ENCODE measurements at places on chromosomes 6 and 20. TPM values are rescaled to one million over a fixed set of nuclear protein-coding genes. Genes with fewer than 3 reads are reported as not detected.

LTA gene
- 8.8 TPM for total RNA-seq

DNAAF9 gene
- 7.7 TPM for total RNA-seq

C6orf132 gene
- total RNA-seq: 0.05 TPM

DEFB113 gene
- total RNA-seq: not detected

NDRG3 gene
- total RNA-seq: 27.5 TPM

C6orf52 gene
- not detected for total RNA-seq

TFAP2D gene
- not detected for total RNA-seq

RIPPLY2 gene
- not detected for total RNA-seq

SLC16A10 gene
- total RNA-seq: 0.70 TPM

TRIM31 gene
- total RNA-seq: not detected

MPIG6B gene
- total RNA-seq: 0.24 TPM

EBF4 gene
- 5.0 TPM for total RNA-seq

JAG1 gene
- not detected for total RNA-seq

IPCEF1 gene
- 0.70 TPM for total RNA-seq

ZBTB22 gene
- total RNA-seq: 39.7 TPM

LY6G6C gene
- not detected for total RNA-seq

FABP7 gene
- not detected for total RNA-seq

OPRM1 gene
- total RNA-seq: not detected

ABHD16B gene
- total RNA-seq: not detected

NKAIN4 gene
- not detected for total RNA-seq

FOXC1 gene
- total RNA-seq: 0.39 TPM

EYA4 gene
- total RNA-seq: 0.49 TPM

TREM2 gene
- total RNA-seq: not detected

FRK gene
- total RNA-seq: 0.07 TPM

MUCL3 gene
- total RNA-seq: not detected

WFDC2 gene
- total RNA-seq: 1.0 TPM

SAMD10 gene
- total RNA-seq: 12.7 TPM

HLA-DMB gene
- 587 TPM for total RNA-seq

GJA1 gene
- total RNA-seq: not detected

PI3 gene
- total RNA-seq: not detected

LY6G6F gene
- total RNA-seq: not detected

ADA gene
- total RNA-seq: 34.3 TPM

PCIF1 gene
- total RNA-seq: 78.9 TPM

SNHG17 gene
- total RNA-seq: 49.6 TPM

SLC26A8 gene
- not detected for total RNA-seq

LAMA5 gene
- 89.7 TPM for total RNA-seq

FERMT1 gene
- not detected for total RNA-seq

SCUBE3 gene
- total RNA-seq: not detected

ALDH5A1 gene
- total RNA-seq: 26.3 TPM

MUC21 gene
- not detected for total RNA-seq

ZNF391 gene
- total RNA-seq: 4.4 TPM

DLL1 gene
- total RNA-seq: 4.5 TPM

SEMG1 gene
- not detected for total RNA-seq

C6orf163 gene
- total RNA-seq: 11.8 TPM

HAO1 gene
- not detected for total RNA-seq

ME1 gene
- not detected for total RNA-seq

TMEM170B gene
- 3.2 TPM for total RNA-seq

OPRL1 gene
- total RNA-seq: 7.3 TPM

FAM83D gene
- total RNA-seq: 1.7 TPM

STMND1 gene
- total RNA-seq: not detected

MARCKS gene
- total RNA-seq: 58.6 TPM

PROKR2 gene
- total RNA-seq: not detected

FAXC gene
- not detected for total RNA-seq

PSORS1C2 gene
- total RNA-seq: not detected

SALL4 gene
- not detected for total RNA-seq

GMDS gene
- 16.4 TPM for total RNA-seq
